ENCODE measurements at places on chromosomes 1 and 21.

DNA sequence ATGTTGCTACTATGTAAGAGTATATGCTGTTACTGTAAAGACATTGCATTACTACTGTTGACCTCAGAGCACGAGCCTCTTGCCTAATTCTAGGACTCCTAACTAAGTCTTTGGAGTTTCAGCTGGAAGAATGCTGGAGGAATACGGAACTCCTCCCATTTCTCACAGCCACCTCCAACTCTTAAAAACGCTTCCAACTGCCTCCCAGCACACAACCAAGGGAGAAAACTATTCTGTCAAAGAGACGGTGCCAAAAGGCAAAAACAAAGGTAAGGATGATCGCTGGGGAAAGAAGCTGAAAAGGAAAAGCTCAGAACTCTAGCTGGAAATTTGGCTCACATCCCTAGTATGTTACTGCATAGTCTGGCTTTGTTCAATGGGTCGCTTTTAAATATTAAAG lies at the start of gene FMO2:
Gene FMO2 (plus strand): TSS at position 210 of the 400 bp plus-strand sequence. CDS start 414 bp downstream, outside the sequence.
- no peak for DNase-seq

DNA sequence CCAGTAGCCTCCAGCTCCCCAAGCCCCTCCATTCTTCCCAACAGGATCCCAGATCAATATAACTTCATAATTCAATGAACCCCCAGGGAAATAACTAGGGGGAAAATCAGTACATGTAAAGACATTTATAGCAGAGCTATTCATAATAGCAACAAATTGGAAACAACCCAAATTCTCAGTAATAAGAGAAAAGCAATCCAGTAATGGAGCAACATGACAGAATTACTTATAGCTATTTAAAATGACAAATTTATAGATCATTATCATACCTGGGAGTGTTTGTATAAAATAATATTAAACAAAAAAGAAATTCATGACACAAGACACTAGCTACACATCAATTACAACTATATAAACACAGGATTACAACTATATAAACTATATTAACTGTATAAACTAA lies 20.2 kb downstream of the PLEKHA6 start:
- DNase-seq, result no peak

- DNase-seq, result no peak
Observed at GRCh38 chr1:66154394-66154793, 361.7 kb downstream of the PDE4B start.

GRCh38 chr1:204973449-204973848 lies 69.6 kb upstream of the CNTN2 start:
- DNase-seq, result no peak

- no peak for DNase-seq
Observed at GRCh38 chr1:43452789-43453441, 816 bp downstream of the HYI start.

GRCh38 chr1:236983818-236984217 lies 20.4 kb downstream of the MT1HL1 start:
- DNase-seq, result no peak

- no peak for DNase-seq
Observed at GRCh38 chr1:72845381-72845780, 563.0 kb upstream of the NEGR1 start.

- DNase-seq, result no peak
Observed at GRCh38 chr1:51847294-51847920, 31.1 kb downstream of the NRDC start.

DNA sequence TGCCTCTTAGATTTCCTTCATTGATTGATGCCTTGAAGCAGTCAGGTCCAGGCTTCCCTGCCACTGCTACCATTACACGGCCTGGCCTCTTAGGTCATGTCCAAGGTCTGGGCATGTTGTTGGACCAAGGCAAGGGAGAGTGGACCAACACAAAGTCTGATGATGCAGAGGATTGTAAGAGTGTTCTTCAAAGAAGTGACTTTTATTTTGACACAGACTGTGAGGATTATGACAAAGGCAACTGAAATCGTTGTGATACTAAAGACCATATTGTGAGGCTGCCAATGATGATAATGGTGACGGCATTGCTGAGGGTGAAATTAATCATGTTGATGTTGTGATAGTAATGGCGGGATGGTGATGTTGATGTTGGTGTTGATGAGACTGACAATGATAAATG lies 149.5 kb downstream of the GRIK3 start:
- DNase-seq, result no peak

DNA sequence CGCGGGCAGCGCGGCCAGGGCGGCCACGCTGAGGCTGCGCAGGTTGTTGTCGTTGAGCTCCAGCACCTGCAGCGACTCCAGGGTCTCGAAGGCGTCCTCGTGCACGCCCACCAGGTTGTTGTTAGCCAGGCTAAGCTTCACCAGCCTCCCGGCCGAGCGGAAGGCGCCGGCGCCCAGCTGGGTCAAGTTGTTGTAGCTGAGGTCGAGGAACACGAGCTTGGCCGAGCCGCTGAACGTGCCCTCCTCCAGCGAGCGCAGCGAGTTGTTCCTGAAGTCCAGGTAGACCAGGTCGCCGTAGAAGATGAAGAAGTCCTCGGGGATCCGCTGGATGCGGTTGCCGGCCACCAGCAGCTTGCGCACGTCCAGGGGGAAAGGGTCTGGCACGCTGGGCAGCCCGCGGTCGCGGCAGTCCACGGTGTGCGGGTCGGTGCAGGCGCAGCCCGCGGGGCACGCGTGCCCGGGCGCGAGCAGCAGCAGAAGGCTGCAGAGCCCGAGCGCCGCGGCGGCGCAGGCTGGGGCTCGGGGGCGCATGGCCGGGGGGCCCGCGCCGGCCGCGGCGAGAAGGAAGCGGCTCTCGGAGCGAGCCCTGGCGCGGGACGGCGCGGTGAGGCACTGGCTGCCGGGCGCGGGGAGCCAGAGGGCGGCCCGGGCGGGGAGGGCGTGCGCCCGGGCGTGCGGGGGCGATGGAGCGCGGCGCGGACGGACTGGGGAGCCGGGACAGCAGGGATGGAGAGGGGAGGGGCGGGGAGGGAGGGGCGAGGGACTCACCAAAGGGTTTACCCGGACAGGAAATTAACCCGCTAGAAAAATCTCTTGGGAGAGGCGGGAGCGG lies 524 bp downstream of the LRRC38 start:
- DNase-seq, result no peak

DNA sequence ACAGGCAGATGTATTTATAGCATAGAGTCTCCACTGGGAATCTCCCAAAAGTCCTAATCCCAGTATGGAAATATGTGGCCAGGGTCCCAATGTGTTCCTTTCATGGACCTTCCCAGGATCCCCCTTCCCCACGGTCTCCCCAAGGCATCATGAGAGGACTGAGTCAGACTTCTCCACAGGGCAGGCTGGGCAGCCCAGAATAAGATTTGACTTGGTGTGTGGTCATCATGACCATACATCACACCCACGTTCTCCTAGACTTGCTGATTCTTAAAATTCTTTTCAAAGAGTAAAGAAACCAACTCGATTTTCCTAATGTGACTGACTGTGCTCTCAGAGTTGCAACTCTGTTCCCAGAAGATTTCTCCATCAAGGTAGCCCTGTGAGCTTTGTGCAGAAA lies 93.9 kb upstream of the CD34 start:
- no peak for DNase-seq

GRCh38 chr1:53552146-53552861 lies 93.1 kb downstream of the DMRTB1 start:
- DNase-seq, result no peak

GRCh38 chr1:117658676-117659075 lies 52.8 kb downstream of the TENT5C start:
- no peak for DNase-seq

DNA sequence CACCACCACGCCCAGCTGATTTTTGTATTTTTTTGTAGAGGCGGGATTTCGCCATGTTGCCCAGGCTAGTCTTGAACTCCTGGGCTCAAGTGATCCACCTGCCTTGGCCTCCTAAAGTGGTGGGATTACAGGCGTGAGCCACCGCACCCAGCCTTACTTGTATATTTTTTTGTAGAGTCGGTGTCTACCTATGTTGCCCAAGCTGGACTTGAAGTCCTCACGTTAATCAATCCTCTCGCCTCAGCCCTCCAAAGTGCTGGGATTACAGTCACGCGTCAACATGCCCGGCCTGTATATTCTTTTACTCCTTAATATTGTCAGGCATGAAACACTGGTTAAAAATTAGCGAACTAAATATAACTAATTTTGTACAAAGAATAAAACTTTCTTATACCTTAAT lies 5.5 kb upstream of the TOMM20 start:
- DNase-seq, result no peak

DNA sequence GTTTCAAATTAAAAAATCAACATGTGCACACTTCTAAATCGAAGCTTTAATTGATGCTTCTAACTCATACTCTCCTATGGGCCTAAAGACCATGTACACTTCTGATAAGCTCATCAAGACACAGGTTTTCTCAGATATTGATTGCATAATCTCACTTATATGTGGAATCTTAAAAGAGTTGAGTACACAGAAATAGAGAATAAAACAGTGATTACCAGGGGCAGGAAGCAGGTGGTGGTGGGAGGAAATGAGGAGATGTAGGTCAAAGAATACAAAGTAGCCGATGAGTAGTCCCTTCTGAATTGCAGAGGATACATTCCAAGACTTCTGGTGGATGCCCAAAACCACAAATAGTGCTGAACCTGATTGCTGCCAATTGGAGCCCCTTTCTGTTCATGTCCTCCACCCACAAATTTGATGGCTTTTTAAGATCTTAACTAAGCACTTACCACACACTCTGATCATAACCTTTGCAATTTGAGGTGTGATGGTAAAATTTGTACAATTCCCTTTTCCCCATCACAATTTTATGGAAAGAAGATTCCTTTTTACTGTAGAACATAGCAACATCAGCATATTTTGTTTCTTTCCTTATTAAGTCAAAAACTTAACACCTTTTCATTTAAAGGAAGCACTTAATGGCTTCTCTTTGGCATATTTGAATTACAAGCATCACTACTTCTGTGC lies 3.3 kb upstream of the CD1B start:
- no peak for DNase-seq

- DNase-seq, result no peak
Observed at GRCh38 chr1:87370544-87370943, 41.9 kb downstream of the LMO4 start.

- DNase-seq, result no peak
Observed at GRCh38 chr1:7267493-7267892, 482.2 kb downstream of the CAMTA1 start.

GRCh38 chr1:187443939-187444338 lies 615.2 kb downstream of the PLA2G4A start:
- DNase-seq, result no peak

- no peak for DNase-seq
Observed at GRCh38 chr1:67855961-67856360, 22.7 kb upstream of the GNG12 start.

Measured in GDM1 (cell line).